ENCODE measurements at places on chromosomes 12 and 14.

DNA sequence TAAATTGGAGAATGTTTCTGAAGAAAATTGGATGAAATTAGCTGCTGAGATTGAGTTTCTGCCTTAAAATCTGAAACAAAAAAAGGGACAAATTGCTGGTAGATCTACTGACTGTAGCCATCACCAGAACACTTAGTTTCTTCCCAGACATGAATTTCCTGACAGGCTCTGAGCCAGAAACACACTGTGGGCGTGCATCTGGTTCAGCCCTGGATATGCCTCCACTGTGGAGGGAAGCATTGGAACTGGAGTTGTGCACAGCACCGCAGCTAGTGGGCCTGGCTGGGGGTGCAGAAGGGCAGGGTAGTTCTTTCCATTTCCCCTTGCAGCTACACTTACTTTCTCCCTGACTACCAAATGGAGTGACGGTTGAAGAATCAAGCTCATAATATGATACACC lies 31.2 kb downstream of the CREBL2 start:
- DNase-seq, result no peak

DNA sequence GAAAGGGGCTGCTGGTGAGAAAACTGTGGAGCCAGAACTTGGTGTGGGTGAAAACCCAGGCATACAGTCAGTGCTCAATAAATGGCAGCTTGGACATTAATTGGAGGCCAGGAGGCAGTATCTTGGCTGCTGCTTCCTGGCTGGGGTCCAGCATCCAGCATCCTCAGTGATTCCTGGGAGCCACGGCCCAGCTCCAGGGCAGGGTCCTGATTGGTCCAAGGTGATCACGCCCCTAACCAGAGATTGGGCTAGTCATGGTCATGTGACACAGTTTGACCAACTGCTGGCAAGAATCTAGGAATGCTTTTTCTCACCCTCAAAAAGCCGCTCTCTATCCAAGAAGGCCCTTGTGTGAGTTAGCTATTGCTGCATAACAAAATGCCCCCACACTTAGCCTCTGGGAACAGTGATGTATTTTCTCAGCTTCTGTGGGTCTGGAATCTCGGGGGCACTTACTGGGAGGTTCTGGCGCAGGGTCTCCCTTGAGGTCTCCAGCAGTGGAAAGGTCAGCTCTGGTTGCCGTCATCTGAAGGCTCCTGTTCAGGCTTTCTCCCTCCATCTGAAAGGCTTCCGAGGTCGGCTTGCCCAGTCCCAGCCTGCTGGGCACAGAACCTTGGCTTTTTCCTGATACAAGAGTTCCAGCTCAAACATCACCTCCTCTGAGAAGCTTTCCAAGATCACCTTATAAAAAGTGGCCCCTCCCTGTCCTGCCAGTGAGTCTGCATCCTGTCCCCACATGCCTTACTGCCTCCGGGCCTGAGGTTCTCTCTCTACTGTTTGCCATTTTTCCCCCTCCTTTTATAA lies 119.2 kb upstream of the NCOR2 start:
- DNase-seq, result no peak

GRCh38 chr12:2609020-2609419 lies 185.8 kb upstream of the FKBP4 start:
- DNase-seq, result no peak

DNA sequence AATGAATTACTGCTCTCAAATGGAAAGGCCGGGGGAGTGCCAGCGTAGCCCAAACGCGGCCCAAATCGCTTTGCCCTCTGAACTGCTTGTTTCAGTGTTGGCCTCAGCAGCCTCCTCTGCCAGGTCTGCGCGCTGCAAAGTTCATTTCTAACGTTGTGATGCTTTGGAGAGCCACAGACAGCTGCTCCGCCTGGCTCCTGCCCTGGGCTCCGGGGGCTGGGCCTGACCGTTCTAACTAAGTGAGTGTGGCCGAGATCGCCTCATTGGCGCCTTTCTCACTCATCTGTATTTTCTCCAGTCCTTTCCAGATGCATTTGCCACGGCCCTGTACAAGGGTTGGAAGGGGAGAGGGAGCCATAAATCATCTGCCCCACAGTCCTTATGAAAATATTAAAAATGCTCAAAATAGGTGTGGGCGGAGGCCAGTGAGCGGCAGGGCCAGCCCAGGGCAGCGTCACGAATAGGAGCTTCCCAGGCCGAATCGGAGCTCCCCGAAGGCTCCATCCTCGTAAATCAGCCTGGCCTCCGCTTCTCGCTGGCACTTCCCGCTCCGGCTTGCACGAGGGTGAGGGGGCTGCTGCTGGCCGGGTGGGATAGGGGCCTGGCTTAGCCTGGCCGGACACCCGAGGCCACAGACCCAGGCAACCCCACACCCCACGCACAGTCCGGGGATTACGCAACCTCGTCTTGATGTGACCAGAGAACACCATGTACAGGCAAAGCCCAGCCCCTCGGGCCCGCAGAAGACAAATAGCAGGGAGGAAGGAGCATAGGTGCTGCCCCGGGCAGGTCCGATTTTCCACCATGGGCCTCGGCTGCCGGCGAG lies 196.6 kb upstream of the DIO3 start:
- DNase-seq, result no peak

DNA sequence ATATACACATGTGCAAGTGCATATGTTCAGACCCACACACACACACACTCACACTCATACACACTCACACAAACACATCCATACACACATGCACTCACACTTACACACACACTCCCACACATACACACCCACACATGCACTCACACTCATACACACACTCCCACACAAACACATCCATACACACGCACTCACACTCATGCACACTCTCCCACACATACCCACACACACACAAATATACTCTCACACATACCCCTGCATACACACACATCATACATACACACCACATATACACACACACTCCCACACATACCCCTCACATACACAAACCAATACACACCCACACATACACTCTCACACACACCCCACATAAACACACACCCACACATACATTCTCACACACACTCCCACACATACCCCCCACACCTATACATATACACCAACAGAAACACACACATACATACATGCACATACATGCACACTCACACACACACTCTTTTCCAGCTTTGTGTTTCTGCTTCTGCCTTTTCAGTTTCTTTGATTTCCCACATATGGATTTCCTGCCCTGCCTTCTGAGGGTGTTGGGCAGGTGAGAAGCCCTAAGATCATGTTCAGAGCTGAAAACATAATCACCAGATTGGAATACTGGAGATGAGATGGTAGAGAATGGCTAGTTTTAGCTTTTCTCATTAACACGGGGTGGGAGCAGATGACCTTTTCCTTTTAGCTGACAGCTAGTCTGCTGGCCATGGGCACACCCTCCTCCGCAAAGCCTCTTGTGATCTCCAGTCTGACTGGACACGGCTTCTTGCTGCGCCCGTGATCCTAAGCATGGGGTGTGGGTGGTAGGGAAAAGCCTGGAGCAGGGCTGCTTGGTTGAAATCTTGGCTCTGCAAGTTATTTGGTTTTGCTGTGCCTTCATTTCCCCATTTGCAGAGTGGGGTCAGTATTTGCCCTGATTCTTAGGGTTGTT lies 214.0 kb downstream of the CHST11 start:
- peak; percentile 31 for DNase-seq

- no peak for DNase-seq
Measured at GRCh38 chr12:106190581-106190980, 51.8 kb upstream of the NUAK1 start.

- DNase-seq, result no peak
Measured at GRCh38 chr12:6828781-6829535, 751 bp downstream of the P3H3 start.
